Thoracic aorta (tissue), 2 donors: ENCODE measurements at places on chromosomes 4 and X. TPM values are rescaled to one million over a fixed set of nuclear protein-coding genes. Genes with fewer than 3 reads are reported as not detected.
A peak's percentile ranks its signal among the peaks of the same experiment; 100 is the strongest.

The CYBB gene
- total RNA-seq, result 39.9 TPM

The ZNF518B gene
- total RNA-seq, result 15.4 TPM

The TKTL2 gene
- total RNA-seq, result 0.21 TPM

The DNAAF6 gene
- total RNA-seq, result not detected

- H3K4me3 ChIP-seq, result no peak overlapping the region
- no peak for DNase-seq
- H3K27ac ChIP-seq, result no peak overlapping the region
- H3K4me1 ChIP-seq, result peaks cover 36% of the 10 kb centered on the region
- H3K27me3 ChIP-seq, result no peaks in the 10 kb centered on the region
Measured at GRCh38 chr4:119231491-119231890, 19.0 kb downstream of the USP53 start.

DNA sequence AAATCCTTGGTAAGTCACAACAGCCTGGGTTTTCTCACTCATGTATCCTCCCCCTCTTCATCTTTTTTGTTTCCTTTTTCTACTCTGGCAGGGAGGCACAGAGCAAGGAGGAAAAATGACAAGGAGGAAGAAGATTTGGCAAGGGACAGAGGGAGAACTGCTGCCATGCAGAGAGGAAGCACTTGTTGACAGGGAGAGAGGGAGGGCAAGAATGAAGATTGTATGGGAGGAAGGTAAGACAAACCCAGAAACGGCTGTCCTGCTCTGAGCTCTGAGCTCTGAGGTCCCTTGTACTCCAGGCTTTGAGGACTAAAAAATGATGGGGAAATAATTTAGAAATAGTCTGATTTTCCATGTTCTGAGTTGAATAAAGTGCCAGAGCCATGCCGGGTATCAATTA is 123.9 kb downstream of the DCHS2 start:
- H3K36me3 ChIP-seq, result no peaks in the 10 kb centered on the region
- H3K27ac ChIP-seq, result no peak overlapping the region
- no peak for DNase-seq

DNA sequence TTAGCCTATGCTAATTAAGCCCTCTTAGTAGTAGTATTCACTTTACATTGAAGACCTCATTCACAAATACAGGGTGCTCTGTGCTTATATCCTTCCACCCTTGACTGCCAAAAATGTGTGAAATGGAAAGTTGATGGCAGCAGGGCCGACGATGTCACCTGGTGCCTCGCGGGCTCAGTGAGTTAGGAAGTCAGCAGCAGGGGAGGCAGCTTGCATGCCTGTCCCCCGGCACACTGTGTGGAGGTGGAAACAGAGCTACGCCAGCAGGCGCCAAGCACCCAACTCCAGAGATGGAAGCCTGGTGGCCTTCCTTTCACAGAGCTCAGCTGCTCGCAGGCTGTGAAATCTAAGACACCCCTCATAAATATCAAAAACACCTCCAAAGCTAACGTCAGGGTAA is 8.4 kb downstream of the MSL3 start:
- peaks cover 6% of the 10 kb centered on the region for H3K36me3 ChIP-seq
- no peaks in the 10 kb centered on the region for H3K4me1 ChIP-seq
- H3K4me3 ChIP-seq, result no peak overlapping the region
- DNase-seq, result no peak

DNA sequence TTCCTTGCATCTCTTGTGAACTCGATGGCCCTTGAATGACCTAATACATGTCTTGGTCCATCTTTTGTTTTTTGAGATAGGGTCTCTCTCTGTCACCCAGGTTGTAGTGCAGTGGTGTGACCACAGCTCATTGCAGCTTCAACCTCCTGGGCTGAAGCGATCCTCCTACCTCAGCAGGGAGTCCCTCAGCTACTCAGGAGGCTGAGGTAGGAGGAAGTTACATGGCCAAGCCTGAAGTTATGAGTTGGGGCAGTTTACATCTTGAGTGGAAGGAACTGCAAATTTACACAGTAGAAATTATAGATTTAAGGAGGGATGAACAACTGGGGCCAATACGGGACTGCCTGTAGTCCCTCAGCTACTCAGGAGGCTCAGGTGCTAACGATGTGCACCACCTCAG is 97.2 kb upstream of the METTL14 start:
- no peaks in the 10 kb centered on the region for H3K4me1 ChIP-seq
- no peak overlapping the region for H3K27ac ChIP-seq
- no peaks in the 10 kb centered on the region for H3K27me3 ChIP-seq
- DNase-seq, result no peak

DNA sequence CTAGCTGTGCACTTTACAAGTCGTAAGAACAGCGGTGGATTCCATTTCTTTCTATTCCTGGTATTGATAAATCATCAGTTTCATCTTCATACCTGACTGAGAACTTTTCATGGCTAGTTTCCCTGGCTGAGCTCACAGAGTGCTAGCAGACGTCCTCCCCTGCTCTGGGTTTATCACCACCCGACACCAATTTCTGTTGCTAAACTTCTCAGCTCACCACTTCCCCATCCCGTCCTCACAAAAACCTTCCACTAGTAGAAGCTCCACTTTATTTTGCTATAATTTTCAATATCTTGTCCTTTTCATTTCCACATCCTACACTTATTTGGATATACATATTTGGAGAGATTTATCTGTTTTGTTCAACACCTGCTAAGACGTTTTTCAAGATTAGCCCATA is 869.4 kb upstream of the FRG1 start:
- H3K4me3 ChIP-seq, result no peak overlapping the region
- H3K36me3 ChIP-seq, result no peaks in the 10 kb centered on the region
- H3K4me1 ChIP-seq, result no peaks in the 10 kb centered on the region
- no peak for DNase-seq

GRCh38 chrX:20362268-20363267 is 95.9 kb upstream of the RPS6KA3 start:
- no peak overlapping the region for H3K4me3 ChIP-seq
- peak overlapping the region; percentile 47 for H3K27ac ChIP-seq
- H3K4me1 ChIP-seq, result no peaks in the 10 kb centered on the region
- DNase-seq, result no peak
- no peaks in the 10 kb centered on the region for H3K36me3 ChIP-seq
- no peaks in the 10 kb centered on the region for H3K27me3 ChIP-seq

GRCh38 chr4:176268963-176269362 is at the start of gene ASB5:
TSS of gene ASB5 (minus strand) at chr4:176269222. CDS start at chr4:176269108, 114 bp downstream.
- H3K27ac ChIP-seq, result no peak within 1 kb of the TSS
- H3K4me3 ChIP-seq, result no peak within 1 kb of the TSS
- DNase-seq, result no peak
- peaks cover 3% of the 10 kb centered on the region for H3K4me1 ChIP-seq

- DNase-seq, result no peak
- H3K4me1 ChIP-seq, result no peaks in the 10 kb centered on the region
- H3K27me3 ChIP-seq, result no peaks in the 10 kb centered on the region
- H3K36me3 ChIP-seq, result no peaks in the 10 kb centered on the region
- no peak overlapping the region for H3K4me3 ChIP-seq
- H3K27ac ChIP-seq, result no peak overlapping the region
Measured at GRCh38 chr4:101753721-101754120, 36.8 kb upstream of the BANK1 start.

DNA sequence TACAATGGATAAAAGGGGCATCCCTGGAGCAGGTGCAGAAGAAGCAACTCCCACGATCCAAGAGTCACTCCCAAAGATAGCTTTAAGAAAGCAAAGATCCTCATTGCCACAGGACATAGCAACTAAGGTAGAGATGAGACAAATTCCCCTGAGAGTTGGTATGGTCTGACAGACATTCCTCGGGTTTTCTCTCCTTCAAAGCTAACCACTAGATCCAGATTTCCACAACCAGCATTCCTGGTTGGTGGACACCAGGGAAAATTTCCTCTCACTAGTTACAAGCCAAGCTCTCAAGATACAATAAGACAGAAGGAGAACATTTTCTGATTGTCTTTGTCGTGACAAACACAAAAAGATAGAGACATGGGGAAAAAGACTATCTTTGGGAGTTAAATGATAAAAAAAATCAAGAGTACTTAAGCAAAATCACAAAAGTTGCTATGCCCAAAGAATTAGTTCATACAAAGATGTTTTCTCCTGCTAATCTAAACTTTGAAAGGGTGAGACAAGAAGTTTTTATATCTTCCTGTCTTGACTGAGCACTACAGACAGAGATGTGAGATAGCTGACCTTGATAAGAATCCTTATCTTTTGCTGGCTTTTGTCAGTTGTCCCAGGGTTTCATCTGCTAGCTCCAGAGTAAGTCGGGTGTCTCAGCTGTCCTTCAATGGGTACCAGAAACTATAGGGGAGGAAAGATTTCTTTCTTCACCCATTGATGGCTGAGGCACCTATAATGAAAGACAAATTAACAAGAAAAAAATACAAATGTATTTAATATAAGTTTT is 200.5 kb downstream of the CENPC start:
- H3K4me1 ChIP-seq, result no peaks in the 10 kb centered on the region
- no peaks in the 10 kb centered on the region for H3K27me3 ChIP-seq

DNA sequence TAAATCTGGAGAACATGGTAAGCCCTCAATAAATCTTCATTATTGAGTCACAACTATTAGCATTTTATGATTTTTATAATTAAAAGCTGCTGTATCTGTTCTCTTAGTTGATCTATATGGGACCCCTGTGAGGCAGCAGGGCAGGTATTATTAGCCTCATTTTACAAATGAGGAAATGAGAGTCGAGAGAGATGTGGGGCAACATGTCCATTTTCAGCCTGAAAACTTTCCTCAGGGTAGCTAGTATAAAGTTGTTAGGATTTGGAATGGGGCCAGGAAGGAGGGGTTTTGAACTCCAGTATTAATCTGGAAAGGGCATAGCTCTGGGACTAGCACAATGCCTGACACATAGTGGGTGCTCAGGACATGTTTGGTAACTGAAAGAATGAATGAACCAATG is 191.7 kb upstream of the GPC4 start:
- H3K36me3 ChIP-seq, result no peaks in the 10 kb centered on the region
- no peak overlapping the region for H3K4me3 ChIP-seq
- peaks cover 12% of the 10 kb centered on the region for H3K4me1 ChIP-seq
- no peaks in the 10 kb centered on the region for H3K27me3 ChIP-seq
- peak overlapping the region; percentile 63 for H3K27ac ChIP-seq
- no peak for DNase-seq
